Activated CD4-positive, alpha-beta T cell treated with anti-CD3 and anti-CD28 coated beads, Interleukin-2, amount 10 ng/mL, durations not matched to agents 24 days and 14 days (primary cell): ENCODE measurements at places on chromosomes 16 and 17. TPM values are rescaled to one million over a fixed set of nuclear protein-coding genes. Genes with fewer than 3 reads are reported as not detected.

GRCh38 chr17:78558181-78558850, 18.9 kb downstream of the DNAH17 start:
- H3K27me3 ChIP-seq: peaks cover 5% of the 10 kb centered on the region
- DNase-seq: peak; percentile 64
- no peak overlapping the region for H3K27ac ChIP-seq
- H3K4me3 ChIP-seq: no peak overlapping the region

DNA sequence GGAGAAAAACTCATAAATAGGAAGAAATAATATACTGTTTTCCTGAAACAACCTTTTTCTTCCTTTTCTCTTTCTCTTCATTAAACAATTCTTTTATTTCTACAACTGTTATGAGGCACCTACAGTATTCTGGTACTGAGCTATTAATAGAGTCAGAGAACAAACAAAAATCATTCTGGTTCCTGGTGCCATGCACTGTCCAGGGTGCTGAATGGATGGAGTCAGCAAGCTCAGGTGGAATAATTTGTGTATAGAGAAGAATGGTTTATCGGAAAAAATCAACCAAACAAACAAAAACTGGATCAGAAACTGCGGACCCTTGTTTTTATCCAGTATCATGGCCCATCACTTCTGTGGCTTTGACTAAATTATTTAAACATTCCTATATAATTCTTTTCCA, 430.3 kb upstream of the GOT2 start:
- H3K4me3 ChIP-seq: no peak overlapping the region
- DNase-seq: no peak
- no peaks in the 10 kb centered on the region for H3K4me1 ChIP-seq
- no peaks in the 10 kb centered on the region for H3K27me3 ChIP-seq
- H3K36me3 ChIP-seq: no peaks in the 10 kb centered on the region
- H3K27ac ChIP-seq: no peak overlapping the region

GRCh38 chr17:82198092-82198491, 14.6 kb downstream of the CCDC57 start:
- DNase-seq: peak; percentile 82
- peaks cover 39% of the 10 kb centered on the region for H3K4me1 ChIP-seq
- peaks cover 43% of the 10 kb centered on the region for H3K36me3 ChIP-seq
- H3K4me3 ChIP-seq: peak overlapping the region; percentile 74

HYDIN gene
- not detected in 2 replicates for total RNA-seq

GRCh38 chr16:28865001-28865688, 1.5 kb downstream of the SH2B1 start:
- peak overlapping the region; percentile 99 for H3K27ac ChIP-seq
- peaks cover 27% of the 10 kb centered on the region for H3K36me3 ChIP-seq
- peaks cover 22% of the 10 kb centered on the region for H3K4me1 ChIP-seq
- no peak for DNase-seq
- peak overlapping the region; percentile 100 for H3K4me3 ChIP-seq
- H3K27me3 ChIP-seq: no peaks in the 10 kb centered on the region

GRCh38 chr17:488993-489757, 136.6 kb upstream of the RPH3AL start:
- peak overlapping the region; percentile 95 for H3K4me3 ChIP-seq
- peaks cover 12% of the 10 kb centered on the region for H3K27me3 ChIP-seq
- H3K27ac ChIP-seq: peak overlapping the region; percentile 97
- peaks cover 6% of the 10 kb centered on the region for H3K36me3 ChIP-seq
- peaks cover 13% of the 10 kb centered on the region for H3K4me1 ChIP-seq
- peak; percentile 81 for DNase-seq

- no peaks in the 10 kb centered on the region for H3K4me1 ChIP-seq
- DNase-seq: no peak
- no peak overlapping the region for H3K4me3 ChIP-seq
- peaks cover 44% of the 10 kb centered on the region for H3K27me3 ChIP-seq
- no peaks in the 10 kb centered on the region for H3K36me3 ChIP-seq
- no peak overlapping the region for H3K27ac ChIP-seq
Observed at GRCh38 chr17:30229012-30229411, 6.5 kb downstream of the SLC6A4 start.

ABCA3 gene
- 8.3 and 9.2 TPM in 2 replicates for total RNA-seq

DNA sequence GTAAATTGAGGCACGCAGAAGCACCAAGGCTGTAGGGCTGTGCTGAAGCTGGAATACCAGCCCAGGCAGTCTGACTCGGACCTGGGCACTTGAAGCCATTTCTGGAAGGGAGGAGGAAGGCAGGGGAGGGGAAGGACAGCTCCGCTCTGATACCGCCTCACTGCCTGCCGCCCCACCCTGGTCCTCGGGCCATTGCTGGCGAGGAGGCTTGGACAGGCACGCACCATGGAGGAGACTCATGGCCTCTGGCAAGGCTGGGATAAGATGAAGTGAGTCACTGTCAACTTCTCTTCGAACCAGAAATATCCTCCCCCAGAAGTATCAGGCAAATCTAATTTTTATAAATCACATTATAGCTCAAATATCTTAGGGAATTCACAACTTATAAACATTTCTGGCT, 81.3 kb downstream of the SDK2 start:
- H3K4me1 ChIP-seq: peaks cover 2% of the 10 kb centered on the region
- H3K27me3 ChIP-seq: peaks cover 3% of the 10 kb centered on the region
- H3K27ac ChIP-seq: no peak overlapping the region

- peaks cover 42% of the 10 kb centered on the region for H3K27me3 ChIP-seq
- peaks cover 8% of the 10 kb centered on the region for H3K4me1 ChIP-seq
Observed at GRCh38 chr17:43987131-43988021, 17.0 kb upstream of the NAGS start.

- no peak overlapping the region for H3K27ac ChIP-seq
- DNase-seq: no peak
Observed at GRCh38 chr16:84322749-84323148, 28.1 kb downstream of the WFDC1 start.

- no peak overlapping the region for H3K27ac ChIP-seq
- no peak for DNase-seq
- no peaks in the 10 kb centered on the region for H3K36me3 ChIP-seq
Observed at GRCh38 chr17:70483624-70484023, 314.3 kb downstream of the KCNJ2 start.

DNA sequence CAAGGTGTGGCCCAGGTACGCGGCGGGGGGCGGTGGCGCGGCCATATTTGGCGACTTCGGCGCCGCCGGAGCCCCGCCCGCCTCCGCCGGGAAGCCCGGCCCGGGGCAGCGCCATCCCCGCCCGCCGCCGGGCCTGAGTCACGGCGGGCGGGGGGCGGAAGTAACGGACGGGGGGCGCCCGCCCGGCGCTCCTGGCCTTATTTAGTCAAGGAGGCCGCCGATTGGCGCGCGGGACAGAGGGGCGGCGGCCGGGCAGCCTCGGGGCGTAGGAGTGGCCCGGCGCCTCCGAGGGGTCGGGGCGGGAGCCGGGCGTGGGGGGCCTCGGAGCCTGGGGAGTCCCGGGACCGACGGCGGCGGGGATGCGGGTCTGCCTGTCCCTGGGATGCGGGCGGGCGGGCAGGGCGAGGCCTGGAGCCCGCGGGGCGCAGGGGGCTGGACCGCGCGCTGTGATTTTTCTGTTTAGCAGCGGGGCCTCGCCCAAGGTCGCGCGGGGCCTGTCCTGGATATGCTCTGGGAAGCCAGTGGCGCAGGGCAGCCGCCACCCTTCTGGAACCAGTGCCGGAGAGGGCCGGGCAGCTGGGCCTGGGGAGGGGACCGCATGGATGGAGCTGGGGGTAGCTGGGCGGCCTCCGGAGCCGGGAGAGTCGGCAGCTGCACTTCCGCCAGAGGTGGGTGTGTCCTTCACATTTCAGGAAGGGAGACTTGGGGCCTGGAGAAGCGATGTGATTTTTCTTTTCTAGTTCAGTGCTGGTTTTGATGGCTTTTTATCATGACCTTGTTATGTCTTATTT, 2.3 kb upstream of the ACTG1 start:
- H3K4me1 ChIP-seq: peaks cover 23% of the 10 kb centered on the region
- H3K27me3 ChIP-seq: peaks cover 2% of the 10 kb centered on the region
- peak overlapping the region; percentile 92 for H3K4me3 ChIP-seq
- peak; percentile 93 for DNase-seq
- H3K36me3 ChIP-seq: peaks cover 27% of the 10 kb centered on the region
- H3K27ac ChIP-seq: peak overlapping the region; percentile 92

CBFA2T3 gene
- not detected in 2 replicates for total RNA-seq

- H3K4me1 ChIP-seq: peaks cover 32% of the 10 kb centered on the region
- DNase-seq: no peak
- H3K27me3 ChIP-seq: no peaks in the 10 kb centered on the region
- peak overlapping the region; percentile 88 for H3K4me3 ChIP-seq
Observed at GRCh38 chr16:67720236-67720635, 1.1 kb upstream of the GFOD2 start.

DNA sequence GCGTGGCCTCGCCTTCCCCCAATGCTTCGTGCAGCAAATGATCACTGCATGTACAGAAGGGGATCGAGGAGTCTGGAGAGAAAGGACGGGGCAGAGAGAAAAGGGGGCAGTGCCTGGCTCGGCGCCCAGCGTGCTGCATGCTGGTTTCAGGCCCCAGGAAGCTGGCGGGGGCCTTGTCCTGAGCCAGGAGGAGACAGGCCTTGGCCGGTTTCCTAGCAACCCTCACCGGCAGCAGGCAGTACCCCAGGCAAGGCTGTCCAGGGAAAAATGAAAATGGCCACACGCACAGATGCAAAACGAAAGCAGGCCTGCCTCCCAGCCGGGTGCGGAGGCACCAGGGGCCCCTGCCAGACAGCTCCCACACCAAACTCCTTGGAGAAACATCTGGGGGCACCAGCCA, 126.3 kb downstream of the ZFHX3 start:
- no peaks in the 10 kb centered on the region for H3K27me3 ChIP-seq
- H3K27ac ChIP-seq: peak overlapping the region; percentile 76
- DNase-seq: peak; percentile 57

GRCh38 chr16:16175296-16175695, 48.0 kb downstream of the ABCC6 start:
- DNase-seq: no peak
- no peaks in the 10 kb centered on the region for H3K27me3 ChIP-seq
- no peaks in the 10 kb centered on the region for H3K4me1 ChIP-seq
- H3K36me3 ChIP-seq: no peaks in the 10 kb centered on the region
- no peak overlapping the region for H3K27ac ChIP-seq

SLC22A31 gene
- 1.4 and 2.3 TPM in 2 replicates for total RNA-seq

DNA sequence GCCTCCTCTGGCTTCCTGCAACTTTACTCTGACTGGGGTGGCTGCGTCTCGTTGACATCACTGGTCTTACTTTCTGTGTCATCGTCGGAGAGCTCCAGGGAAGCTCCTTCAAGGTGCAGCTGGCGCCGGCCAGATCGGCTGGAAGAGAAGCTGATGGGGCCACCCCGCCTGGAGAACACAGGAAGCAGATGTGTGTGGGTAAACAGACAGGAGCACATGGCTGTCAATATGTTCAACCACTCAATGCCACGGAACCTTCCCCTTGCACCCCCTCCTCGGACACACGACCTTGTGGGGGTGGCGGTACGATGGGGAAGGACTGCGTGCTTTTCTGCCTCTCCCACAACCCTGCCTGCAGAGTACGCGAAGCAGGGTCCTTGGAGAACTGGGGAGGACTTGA, 40.1 kb downstream of the NDEL1 start:
- peaks cover 42% of the 10 kb centered on the region for H3K36me3 ChIP-seq
- H3K4me3 ChIP-seq: no peak overlapping the region
- H3K27me3 ChIP-seq: no peaks in the 10 kb centered on the region
- DNase-seq: no peak
- H3K27ac ChIP-seq: no peak overlapping the region

- DNase-seq: no peak
- peak overlapping the region; percentile 40 for H3K27ac ChIP-seq
- H3K4me1 ChIP-seq: peaks cover 19% of the 10 kb centered on the region
- H3K4me3 ChIP-seq: peak overlapping the region; percentile 91
- peaks cover 12% of the 10 kb centered on the region for H3K36me3 ChIP-seq
- H3K27me3 ChIP-seq: no peaks in the 10 kb centered on the region
Observed at GRCh38 chr16:30777591-30778297, 9.3 kb downstream of the ZNF629 start.

- peaks cover 28% of the 10 kb centered on the region for H3K4me1 ChIP-seq
- H3K27ac ChIP-seq: no peak overlapping the region
- no peak overlapping the region for H3K4me3 ChIP-seq
Observed at GRCh38 chr17:68385490-68386215, 71.6 kb downstream of the WIPI1 start.

- no peaks in the 10 kb centered on the region for H3K27me3 ChIP-seq
- DNase-seq: no peak
- peaks cover 20% of the 10 kb centered on the region for H3K36me3 ChIP-seq
- H3K4me3 ChIP-seq: peak overlapping the region; percentile 89
- H3K27ac ChIP-seq: peak overlapping the region; percentile 93
Observed at GRCh38 chr17:42562388-42563142, 617 bp downstream of the COASY start.

- no peaks in the 10 kb centered on the region for H3K4me1 ChIP-seq
- no peak overlapping the region for H3K27ac ChIP-seq
- no peak for DNase-seq
- peaks cover 3% of the 10 kb centered on the region for H3K36me3 ChIP-seq
Observed at GRCh38 chr17:57665128-57665527, 80.0 kb downstream of the CCDC182 start.

GRCh38 chr17:32495359-32496231, 8.8 kb downstream of the CDK5R1 start:
- peaks cover 3% of the 10 kb centered on the region for H3K36me3 ChIP-seq
- H3K4me1 ChIP-seq: peaks cover 23% of the 10 kb centered on the region
- no peak overlapping the region for H3K4me3 ChIP-seq
- H3K27ac ChIP-seq: no peak overlapping the region

NDRG4 gene
- total RNA-seq: 1.7 TPM in 2 replicates

- no peaks in the 10 kb centered on the region for H3K36me3 ChIP-seq
- H3K27me3 ChIP-seq: peaks cover 7% of the 10 kb centered on the region
- H3K4me1 ChIP-seq: no peaks in the 10 kb centered on the region
- DNase-seq: no peak
- no peak overlapping the region for H3K27ac ChIP-seq
- no peak overlapping the region for H3K4me3 ChIP-seq
Observed at GRCh38 chr16:82323171-82323570, 153.1 kb upstream of the MPHOSPH6 start.

- H3K4me3 ChIP-seq: no peak overlapping the region
- no peaks in the 10 kb centered on the region for H3K36me3 ChIP-seq
- H3K27ac ChIP-seq: no peak overlapping the region
- H3K4me1 ChIP-seq: no peaks in the 10 kb centered on the region
Observed at GRCh38 chr16:19460397-19460796, 42.7 kb downstream of the TMC5 start.
